ENCODE measurements at places on chromosomes 16 and 17.
A peak's percentile ranks its signal among the peaks of the same experiment; 100 is the strongest.

DNA sequence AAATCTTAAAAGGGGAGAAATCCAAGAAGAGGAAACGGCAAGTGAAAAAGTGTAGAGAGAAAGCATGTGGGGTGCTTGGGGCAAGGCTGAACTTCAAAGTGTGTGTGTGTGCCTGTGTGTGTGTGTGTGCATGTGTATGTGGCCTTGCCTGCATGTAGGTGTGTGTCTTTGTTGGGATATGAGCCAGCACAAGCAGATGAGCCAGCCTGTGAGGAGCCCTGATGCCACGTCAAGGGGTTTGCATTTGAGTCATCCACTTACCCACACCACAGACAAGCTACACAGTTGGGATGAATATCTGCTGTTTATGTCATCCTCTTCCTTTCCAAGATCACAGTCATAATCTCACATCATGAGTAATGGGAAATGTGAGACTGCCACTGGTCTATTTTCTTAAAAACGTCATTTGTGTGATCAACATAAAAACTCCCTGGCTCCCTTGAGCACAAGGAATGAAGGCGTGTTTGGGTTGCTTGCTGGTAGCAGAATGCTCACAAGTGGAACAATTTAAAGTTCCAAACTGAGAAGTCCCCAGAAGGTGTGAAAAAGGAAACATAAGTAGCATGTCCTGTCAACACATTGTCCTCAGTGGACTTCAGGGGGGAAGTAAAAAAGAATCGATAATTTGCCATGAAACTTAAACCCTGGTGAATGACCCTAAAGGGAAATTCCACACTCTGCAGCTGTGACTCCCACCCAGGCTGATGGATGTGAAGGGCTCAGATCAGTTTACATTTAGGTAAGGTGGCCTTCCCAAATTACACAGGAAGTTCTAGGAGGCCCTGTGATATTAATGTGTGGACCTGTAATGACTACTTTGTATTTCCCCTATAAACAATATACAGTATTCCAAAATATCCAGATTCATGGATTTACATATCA is 14.7 kb downstream of the KCTD19 start:
- peak; percentile 99 for DNase-seq

DNA sequence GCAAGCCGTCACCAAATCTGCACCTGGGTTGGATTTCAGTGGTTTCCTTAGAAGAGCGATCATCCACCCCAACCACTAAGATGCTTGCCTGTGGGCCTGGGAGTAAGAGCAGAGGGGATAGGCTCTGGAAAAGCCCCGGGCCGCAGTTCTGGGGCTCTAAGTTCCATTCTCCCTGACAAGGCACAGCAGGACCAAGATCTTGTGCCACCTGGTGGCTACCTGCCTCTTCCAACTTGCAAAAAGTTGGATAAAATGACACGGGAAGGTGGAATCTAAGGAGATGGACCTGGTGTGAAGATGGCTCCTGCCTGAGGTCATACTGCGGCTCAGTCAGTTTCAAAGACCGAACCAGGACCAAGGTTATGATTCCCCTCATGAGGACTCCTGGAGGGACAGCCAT is 42.3 kb downstream of the ABCC12 start:
- DNase-seq, result no peak

DNA sequence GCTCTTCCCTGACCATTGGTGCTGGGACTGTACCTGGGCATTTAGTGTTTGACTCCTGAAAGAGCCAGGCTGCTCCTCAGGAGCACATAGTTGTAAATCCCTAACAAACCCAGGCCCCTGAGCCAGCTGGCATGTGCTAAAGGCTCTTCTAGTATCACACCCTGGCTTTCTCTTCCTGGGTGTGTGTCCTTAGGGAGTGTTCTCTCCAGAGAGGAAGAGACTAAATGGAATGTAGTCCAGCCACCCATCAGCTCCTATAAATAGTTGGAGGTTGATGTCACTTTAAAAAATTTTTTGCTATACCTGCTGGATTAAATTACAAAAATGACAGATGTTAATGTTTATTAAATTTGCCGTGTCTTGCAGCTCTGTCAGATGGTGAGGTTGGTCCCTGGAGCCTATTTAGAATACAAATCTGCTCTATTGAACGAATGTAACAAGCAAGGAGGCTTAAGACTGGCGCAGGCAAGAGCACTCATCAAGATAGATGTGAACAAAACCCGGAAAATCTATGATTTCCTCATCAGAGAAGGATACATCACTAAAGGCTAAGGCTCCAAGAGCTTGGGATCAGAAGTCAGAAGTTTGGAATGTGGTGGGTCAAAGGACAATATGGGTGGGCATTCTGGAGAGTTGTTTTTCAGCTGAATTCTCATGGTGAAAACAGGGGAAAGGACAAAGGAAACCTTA is 13.1 kb upstream of the DUSP14 start:
- no peak for DNase-seq

- no peak for DNase-seq
Observed at GRCh38 chr16:56245197-56245596, 53.9 kb downstream of the GNAO1 start.

GRCh38 chr16:15961060-15961511 is 11.7 kb downstream of the ABCC1 start:
- DNase-seq, result peak; percentile 69

DNA sequence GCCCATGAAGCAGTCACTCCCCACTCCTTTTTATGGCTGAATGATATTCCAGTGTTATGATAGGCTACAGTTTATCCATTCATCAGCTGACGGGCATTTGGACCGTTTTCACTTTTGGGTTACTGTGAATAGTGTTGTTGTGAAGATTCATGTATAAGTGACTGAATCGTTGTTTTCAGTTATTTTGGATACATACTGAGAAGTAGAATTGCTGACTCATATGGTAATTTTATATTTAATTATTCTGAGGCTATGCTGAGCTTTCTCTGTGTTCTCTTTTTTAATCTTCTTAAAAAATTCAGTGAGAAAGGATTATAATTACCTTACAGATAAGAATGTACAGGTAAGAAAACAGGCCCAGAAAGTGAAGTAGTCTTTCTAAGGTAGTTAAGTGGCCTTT is 117.9 kb upstream of the MPHOSPH6 start:
- no peak for DNase-seq

DNA sequence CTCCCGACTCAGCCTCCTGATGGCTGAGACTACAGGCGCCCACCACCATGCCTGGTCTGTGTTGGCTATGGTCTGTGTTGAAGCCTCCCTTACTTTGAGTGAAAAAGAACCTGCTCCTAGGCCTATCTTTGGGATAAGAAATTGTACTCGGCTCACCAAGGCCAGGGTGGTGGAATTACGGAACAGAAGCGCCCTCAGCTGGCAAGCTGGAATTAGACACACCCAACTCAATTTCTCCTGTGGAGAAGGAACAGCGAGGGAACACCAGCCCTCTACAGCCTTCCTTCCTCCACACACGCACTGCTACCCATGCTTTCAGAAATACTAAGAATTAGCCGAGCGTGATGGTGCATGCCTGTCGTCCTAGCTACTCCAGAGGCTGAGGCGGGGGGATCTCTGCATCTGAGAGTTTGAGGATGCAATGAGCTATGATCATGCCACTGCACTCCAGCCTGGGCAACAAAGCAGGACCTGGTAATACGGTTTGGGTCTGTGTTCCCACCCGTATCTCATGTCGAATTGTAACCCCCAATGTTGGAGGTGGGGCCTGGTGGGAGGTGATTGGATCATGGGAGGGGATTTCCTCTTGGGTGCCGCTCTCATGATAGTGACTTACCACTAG is 40.1 kb upstream of the RBBP6 start:
- DNase-seq, result no peak

DNA sequence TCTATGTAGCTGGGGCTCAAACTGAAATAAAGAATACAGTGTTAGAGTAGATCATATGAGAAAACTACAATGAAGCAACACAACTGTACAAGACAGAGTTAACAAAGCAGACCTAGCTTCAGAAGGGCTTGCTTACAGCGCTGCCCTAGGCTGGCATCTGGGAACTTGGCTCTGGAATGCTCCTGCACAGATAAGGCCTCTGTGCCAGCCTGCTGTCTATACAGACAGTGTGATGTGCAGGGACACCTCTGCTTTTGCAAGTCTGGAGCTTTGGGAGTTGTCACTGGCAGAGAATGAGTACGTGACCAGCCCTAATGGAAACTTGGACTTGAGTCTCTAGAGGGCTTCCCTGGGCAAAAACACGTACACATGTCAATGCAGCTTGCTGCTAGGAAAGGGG is 32.1 kb upstream of the SLC38A8 start:
- DNase-seq, result no peak

DNA sequence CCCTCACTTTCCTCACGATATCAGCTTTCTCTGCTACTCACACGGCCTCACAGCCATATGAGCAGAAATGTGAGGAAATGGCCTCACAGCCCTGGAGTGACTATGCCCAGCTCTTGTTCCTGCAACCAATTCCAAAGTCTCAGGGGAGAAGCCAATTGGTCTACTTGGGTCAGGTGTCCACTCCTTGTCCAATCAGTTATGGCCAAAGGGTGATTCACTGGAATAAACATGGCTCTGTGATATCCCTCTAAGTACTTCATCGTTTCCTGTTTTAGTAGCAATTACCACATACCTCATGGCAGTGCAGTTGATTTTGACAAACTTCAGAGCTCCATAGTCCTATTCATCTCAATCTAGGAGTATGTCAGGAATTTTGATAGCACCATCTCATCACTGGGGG is 195.4 kb downstream of the KATNIP start:
- DNase-seq, result peak; percentile 14

DNA sequence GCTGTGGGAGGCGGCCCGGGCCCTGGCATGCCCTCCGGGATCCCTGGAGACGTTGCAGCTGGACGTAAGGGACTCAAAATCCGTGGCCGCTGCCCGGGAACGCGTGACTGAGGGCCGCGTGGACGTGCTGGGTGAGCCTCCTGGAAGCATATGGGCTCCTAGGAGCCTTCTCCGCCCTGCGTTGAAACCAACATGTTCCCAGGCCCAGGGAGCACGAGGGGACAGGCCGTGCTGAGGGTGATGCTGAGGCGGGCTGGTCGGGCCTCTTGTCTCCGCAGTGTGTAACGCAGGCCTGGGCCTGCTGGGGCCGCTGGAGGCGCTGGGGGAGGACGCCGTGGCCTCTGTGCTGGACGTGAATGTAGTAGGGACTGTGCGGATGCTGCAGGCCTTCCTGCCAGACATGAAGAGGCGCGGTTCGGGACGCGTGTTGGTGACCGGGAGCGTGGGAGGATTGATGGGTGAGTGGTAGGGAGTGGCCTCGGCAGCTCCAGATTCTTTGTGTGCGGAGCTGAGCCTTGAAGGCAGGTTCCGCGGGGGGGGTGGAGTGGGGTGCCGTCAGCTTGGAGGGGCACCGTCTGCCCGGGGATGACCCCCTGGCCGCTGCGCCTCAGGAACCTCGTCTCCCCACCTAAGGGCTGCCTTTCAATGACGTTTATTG is 567 bp downstream of the HSD17B1 start:
- DNase-seq, result no peak

DNA sequence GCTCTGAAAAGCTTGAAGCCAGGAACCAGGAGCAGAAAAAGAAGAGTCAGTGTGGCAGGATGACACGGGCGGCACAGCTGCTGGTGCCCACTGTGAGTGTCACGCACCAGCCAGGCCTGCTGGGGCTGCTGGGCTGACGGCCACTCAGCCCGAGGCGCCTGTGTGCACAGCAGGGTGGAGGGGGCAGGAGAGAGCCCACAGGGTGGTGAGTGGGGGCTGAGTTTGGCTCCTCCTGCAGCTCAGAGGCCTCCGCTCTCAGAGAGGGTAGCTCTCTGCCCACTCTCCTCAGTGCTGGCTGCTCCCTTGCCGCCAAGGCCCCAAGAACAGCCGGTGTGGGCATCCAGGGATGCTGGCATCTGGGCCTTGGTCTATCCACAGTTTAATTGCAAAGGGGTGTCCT is 59.6 kb downstream of the GSG1L start:
- no peak for DNase-seq

GRCh38 chr16:31118223-31119155 is 1.0 kb downstream of the KAT8 start:
- peak; percentile 33 for DNase-seq

Data from astrocyte of the spinal cord (primary cell).